HFFc6 (cell line): ENCODE measurements at places on chromosomes 1 and 21. TPM values are rescaled to one million over a fixed set of nuclear protein-coding genes. Genes with fewer than 3 reads are reported as not detected.

The KRTAP21-2 gene
- total RNA-seq = not detected in 3 replicates

The S100A7A gene
- total RNA-seq = not detected in 3 replicates

The FCRL1 gene
- total RNA-seq = not detected in 3 replicates

The DIRAS3 gene
- total RNA-seq = 1.1 to 3.1 TPM (median 2.2 TPM) in 3 replicates

- DNase-seq = no peak
Measured at GRCh38 chr1:57270927-57271698, 152.7 kb downstream of the DAB1 start.

DNA sequence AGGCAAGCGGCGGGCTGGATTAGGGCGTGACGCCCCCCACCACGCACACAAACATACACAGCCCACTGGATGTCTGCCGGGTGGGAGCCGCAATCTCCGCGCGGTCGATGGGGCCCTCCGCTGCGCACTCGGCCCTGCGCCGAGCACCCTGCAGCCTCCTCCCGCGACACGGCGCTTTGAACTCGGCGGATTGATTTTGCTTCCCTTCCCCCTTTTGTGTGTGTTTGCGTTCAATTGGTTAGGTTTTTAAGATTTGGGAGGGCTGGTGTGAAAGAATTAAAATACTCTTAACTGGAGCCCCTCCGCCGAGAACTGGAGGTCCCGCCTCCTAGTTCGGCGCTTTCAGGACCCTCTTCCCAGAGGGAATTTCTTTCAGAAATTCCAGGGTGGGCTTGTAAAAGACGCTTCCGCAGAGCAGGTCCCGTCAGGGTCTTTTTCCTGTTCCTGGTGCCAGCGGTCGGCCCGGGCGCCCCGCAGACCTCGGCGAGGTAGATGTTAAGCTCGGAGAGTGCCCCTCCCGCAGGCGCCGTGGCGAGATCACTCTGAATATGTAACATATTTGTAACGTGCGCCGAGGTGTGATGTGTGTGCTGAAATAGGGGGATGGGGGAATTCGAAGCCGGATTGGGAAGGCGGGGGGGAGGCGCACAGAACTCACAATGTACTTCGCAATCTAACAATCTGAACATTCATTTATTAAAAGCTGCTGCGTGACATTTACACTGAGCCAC is 8.0 kb upstream of the BARHL2 start:
- DNase-seq = no peak

- no peak for DNase-seq
Measured at GRCh38 chr1:145962157-145963102, 1.9 kb downstream of the ANKRD34A start.

- DNase-seq = no peak
Measured at GRCh38 chr1:85734931-85735330, 26.7 kb upstream of the ZNHIT6 start.

- no peak for DNase-seq
Measured at GRCh38 chr1:38539931-38540330, 319.6 kb downstream of the RRAGC start.
